Activated CD4-positive, alpha-beta memory T cell treated with anti-CD3 and anti-CD28 coated beads, Interleukin-2, amount 10 ng/mL, durations not matched to agents 7 days and 5 days (primary cell): ENCODE measurements at places on chromosomes 16 and 17. TPM values are rescaled to one million over a fixed set of nuclear protein-coding genes. Genes with fewer than 3 reads are reported as not detected.

DNA sequence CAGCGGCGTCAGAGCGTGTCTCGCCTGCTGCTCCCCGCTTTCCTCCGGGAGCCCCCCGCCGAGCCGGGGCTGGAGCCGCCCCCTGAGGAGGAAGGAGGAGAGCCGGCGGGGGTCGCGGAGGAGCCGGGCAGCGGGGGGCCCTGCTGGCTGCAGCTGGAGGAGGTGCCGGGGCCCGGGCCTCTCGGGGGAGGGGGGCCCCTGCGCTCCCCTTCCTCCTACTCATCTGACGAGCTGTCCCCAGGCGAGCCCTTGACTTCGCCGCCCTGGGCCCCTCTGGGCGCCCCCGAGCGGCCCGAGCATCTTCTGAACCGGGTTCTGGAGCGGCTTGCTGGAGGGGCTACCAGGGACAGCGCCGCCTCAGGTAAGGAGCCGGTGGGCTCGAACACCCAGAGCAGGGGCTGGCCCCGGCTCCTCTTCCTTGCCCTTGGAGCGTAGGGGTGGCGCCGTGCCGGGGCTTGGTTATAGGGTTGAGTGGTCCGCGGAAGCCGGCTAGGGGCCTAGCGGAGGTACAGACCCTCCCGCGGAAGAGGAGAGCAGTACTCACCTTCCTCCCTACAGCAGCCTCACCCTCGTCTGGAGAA is 841 bp downstream of the RAPGEFL1 start:
- DNase-seq = no peak

- no peak for DNase-seq
Observed at GRCh38 chr17:32615326-32615725, 128.5 kb downstream of the CDK5R1 start.

DNA sequence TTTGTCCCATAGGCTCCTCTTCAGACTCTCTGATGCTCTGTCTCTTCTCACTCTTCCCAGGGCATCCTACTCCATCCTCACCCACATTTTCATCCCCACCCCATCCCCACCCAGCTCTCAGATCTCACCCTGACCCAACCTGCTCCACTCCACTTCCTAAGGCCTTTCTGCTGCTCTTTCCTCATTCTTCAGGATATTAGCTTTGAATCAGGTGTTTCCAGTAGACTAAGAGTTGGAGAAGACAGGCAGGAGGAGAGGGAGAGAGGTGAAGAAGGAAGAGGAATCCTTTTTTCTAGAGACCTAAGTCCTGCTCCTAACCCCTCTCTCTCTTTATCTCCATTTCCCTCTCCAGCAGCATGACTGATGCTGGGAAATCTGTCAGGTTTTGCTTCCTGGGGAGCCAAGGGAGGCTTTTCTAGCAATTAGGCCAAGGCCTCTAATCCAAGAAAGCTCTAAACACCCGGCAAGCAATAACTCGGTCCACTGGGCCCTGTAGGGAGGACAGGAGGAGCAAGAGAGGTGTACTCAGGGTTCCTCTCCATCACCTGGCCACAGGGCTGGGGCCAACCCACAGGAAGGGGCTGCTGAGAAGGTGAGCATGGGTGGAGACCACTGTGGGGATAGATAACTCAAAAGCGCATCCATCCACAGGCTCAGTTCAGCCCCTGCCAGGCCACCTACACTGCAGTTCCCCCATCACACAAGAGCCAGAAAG is 133.3 kb downstream of the TMEM132E start:
- no peak for DNase-seq

DNA sequence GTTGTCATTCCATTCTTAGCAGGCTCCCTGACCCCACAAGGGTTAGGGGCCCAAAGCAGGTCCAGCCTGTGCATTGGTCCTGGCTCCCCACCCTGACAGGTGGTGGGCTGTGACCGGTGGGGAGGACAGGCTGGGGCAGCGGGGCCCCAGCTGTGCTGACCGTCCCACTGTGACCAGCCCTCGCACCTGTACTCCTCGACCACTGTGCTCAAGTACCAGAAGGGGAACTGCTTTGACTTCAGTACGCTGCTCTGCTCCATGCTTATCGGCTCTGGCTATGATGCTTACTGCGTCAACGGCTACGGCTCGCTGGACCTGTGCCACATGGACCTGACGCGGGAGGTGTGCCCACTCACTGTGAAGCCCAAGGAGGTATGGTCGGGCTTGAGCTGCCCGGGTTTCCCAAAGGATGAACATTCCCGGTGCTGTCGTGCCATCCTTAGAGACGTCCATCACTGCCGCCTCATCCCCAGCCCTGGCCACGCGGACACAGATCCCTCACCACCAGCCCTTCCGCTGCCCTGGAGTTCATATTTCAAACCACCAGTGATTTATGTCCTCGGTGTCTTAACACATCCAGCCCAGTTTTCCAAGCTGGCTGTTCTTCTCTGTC is 7.3 kb downstream of the DRC7 start:
- DNase-seq = no peak

GRCh38 chr16:57889960-57890751 is 80.8 kb downstream of the CNGB1 start:
- DNase-seq = no peak

DNA sequence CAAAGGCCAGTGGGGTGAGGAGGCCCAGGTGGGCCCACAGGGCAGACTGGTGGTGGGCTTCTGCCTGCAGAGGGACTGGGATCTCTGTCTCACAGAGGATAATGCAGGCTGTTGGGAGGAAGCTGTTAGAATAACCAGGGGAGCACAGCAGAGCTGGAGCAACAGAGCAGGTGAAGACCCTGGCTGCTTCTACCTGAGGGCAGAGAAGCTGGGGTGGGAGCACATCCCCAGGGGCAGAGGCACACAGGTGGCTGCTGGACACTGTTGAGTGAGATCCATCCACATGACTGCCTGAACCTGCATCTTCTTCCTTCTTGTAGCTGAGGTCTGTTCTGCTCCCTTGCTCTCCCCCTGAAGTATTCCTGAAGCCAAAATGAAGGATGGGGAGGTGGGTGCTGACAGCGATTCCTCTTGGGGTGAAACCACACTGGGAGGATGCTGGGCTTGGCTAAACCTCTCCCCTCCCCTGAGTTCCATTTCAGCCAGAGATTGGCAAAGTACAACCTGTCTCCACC is 1725.0 kb downstream of the TP53TG3F start:
- no peak for DNase-seq

GRCh38 chr17:50564916-50565315 is 4.4 kb downstream of the CACNA1G start:
- no peak for DNase-seq

DNA sequence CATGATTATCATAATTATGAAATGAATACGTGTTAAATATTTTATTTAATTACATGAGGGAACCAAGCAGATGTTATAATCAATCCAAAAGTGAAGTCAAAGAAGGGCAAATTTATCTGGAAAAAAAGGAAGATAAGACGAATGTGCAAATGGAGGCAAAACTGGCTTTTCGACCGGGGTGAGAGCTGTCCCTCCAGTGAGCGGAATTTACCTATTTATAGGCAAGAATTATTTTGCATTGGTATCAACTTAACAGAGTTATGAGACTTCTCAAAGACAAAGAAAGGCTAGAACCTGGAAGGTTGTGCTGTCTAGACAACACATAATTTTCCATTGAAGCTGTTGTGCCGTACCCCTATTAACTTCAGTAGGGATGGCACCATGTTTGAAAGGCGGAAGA is 1.4 kb upstream of the GGA2 start:
- DNase-seq = no peak

Gene PCGF2
- total RNA-seq = 2.6 TPM

Gene NLRC3
- 95.4 TPM for total RNA-seq

Gene PPL
- total RNA-seq = not detected

Gene TSPAN10
- 0.43 TPM for total RNA-seq

Gene SECTM1
- 18.3 TPM for total RNA-seq

Gene KAT2A
- total RNA-seq = 26.7 TPM

Gene CETP
- not detected for total RNA-seq
